ENCODE measurements at places on chromosomes 6 and 20.

GRCh38 chr20:46139908-46140482 lies 21.9 kb downstream of the CD40 start:
- DNase-seq, result no peak

GRCh38 chr6:73004231-73004630 lies 221.1 kb downstream of the KHDC1L start:
- DNase-seq, result no peak

DNA sequence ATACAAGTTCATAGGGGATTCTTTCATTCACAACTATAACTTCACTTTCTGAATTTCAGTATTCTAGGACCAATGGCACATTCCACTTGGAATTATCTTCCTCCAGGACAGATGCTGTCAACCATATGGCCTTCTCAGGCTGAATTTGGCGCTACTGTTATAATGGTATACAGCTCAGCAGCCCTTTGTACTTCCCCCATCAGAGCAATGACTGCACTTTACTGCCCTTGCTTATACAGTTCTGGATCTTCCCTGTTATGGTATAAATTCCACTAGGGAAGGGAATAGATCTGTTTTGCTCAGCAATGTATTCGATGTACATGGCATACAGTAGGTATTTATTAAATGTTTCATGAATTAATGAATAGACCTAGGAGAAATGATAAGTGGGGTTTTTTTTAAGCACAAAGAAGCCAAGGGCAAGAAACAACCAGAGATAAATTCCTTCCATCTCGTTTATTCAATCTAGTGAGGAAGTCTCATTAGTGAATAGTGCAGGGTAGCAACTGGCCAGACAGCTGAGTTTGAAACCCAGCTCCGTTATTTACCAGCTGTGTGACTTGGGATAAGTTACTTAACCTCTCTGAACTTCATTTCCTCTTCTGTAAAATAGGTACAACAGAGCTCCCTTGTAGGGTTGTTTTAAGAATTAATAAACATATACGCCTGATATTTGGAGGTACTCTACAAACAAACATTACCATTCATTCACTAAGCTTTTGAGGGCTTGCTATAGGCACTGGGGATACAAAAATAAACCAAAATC lies 97.1 kb upstream of the PRDM1 start:
- no peak for DNase-seq

DNA sequence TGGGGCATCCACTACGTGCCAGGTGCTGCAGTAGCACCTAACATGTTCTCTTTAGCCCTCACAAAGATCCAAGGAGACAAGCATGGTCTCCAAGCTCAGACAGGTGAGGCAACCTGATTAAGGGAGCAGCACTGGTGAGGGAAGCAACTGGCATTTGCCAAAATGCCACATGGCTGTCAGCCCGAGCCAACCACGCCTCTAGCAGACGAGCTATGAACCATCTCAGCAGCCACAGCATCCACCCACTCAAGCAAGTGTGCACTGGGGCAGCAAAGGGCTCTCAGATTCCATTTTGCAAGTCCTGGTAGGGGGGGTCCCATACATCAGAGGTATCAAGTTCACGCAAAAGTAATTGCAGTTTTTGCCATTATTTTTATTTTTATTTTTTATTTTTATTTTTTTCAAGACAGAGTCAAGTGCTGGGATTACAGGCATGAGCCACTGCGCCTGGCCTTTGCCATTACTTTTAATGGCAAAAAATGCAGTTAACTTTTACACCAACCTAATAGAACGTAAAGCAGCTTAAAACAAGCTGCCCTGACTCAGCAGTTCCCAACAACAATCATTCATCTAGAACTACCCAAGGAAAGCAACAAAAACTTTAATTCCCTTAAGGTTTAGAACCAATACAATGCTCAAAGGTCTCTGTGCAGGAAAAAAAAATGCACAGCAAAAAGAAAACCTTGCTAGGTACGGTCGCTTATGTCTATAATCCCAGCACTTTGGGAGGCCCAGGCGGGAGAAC lies 36.3 kb upstream of the SPDEF start:
- no peak for DNase-seq

DNA sequence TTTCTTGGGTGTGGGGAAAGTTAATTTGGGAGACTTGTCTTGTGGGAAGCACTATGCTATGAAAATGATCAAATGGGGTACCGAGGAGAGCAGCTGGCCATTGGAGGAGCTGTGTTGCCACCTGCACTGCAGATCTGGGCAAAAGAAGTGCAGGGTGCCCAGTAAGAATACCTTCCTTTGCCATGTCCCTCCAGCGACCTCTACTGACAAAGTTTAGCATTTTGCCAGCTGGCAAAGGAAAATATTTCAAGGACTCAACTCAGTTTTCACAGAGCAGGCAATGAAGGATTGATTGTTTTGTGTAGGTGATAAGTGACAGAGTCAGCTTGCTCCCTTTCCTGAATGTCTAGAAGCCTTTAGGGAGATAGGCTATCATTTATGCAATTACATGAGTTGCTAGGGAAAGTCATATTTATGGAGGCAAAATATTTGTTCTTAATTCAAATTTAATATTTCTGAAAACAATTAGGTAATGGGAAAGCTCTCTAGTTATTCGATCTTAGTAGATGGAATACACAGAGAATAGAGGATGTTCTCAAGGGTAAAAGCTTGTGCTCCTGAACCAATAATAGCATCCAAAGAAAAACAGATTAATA lies 118.4 kb downstream of the FARS2 start:
- DNase-seq, result peak; percentile 82

GRCh38 chr6:11411593-11411992 lies 126.0 kb upstream of the TMEM170B start:
- DNase-seq, result no peak

All from SK-MEL-5 (cell line).